Hematopoietic multipotent progenitor cell treated with erythropoietin and hydrocortisone succinate and interleukin-3 and kit ligand, for 15 days (in vitro differentiated cells): ENCODE measurements at places on chromosomes 6 and 20.

GRCh38 chr6:35141007-35141655 is at the start of gene TCP11:
Gene TCP11, minus strand, starts transcription at chr6:35141339. Its CDS starts 469 bp downstream, at chr6:35140870.
- DNase-seq, result no peak

- DNase-seq, result peak; percentile 13
Observed at GRCh38 chr6:82205930-82206392, 41.6 kb downstream of the IBTK start.

DNA sequence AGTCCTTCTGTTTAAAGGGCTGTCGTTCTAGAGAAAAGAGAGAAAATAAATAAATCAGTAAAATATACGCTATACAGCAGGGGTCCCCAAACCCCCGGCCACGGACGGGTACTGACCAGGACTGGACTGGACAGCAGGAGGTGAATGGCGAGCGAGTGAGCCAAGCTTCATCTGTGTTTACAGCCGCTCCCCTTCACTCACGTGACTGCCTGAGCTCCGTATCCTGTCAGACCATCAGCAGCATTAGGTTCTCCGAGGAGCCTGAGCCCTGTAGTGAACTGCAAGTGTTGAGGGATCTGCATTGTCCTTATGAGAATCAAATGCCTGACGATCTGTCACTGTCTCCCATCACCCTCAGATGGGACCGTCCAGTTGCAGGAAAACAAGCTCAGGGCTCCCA is 76.5 kb downstream of the ZNF217 start:
- DNase-seq, result no peak

- no peak for DNase-seq
Observed at GRCh38 chr6:5051394-5051793, 33.7 kb upstream of the PPP1R3G start.

DNA sequence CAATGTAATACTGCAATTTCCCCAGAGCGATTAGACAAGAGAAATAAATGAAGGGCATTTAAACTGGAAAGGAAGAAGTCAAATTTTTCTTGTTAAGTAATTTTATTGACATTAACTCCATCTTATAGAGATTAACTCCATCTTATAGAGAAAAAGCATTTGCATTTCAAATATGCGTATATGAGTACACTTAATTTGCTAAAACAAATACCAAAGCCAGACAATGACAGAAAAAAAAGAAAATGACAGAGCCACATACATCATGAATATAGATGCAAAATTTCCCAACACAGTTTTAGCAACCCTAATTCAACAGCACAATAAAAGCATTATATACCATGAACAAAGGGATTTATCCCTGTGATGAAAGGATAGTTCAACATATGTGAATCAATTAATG is 1293.1 kb upstream of the EYS start:
- no peak for DNase-seq

DNA sequence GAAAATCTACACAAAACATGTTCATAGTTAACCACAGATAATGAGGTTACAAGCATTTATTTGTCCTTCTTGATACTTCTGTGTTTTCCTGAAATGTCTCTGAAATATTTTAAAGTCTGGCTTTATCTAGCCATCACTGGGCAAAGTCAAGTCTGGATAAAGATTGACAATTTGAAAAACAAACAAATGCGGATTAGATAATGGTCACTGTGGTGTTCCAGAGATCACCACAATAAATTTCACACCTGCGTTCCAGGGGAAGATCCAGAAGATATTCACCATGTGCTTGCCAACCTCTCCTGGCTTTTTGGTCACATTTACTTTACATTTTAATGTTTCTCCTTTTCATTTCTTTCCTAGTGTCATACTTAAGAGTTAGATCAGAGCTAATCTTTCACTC is 109.7 kb upstream of the CCDC28A start:
- DNase-seq, result no peak

- DNase-seq, result peak; percentile 87
Observed at GRCh38 chr6:52503851-52504781, 72.7 kb downstream of the TRAM2 start.

GRCh38 chr20:60269573-60270162 is 311.4 kb downstream of the CDH26 start:
- DNase-seq, result no peak

GRCh38 chr6:287489-287860 is 4.8 kb upstream of the DUSP22 start:
- DNase-seq, result no peak
